Smooth muscle cell of the pulmonary artery (primary cell): ENCODE measurements at places on chromosomes 3 and 15. TPM values are rescaled to one million over a fixed set of nuclear protein-coding genes. Genes with fewer than 3 reads are reported as not detected.

The BFSP2 gene
- total RNA-seq: not detected in 2 replicates

The SPINK8 gene
- not detected in 2 replicates for total RNA-seq

The BTLA gene
- 0.07 and 0.30 TPM in 2 replicates for total RNA-seq

The SPATA12 gene
- total RNA-seq: 0.10 TPM in 1 of 2 replicates, not detected in the other

The CHL1 gene
- total RNA-seq: 0.07 TPM in 1 of 2 replicates, not detected in the other

The CCR2 gene
- total RNA-seq: not detected in 2 replicates

The DAZL gene
- total RNA-seq: not detected in 2 replicates

The ARL13B gene
- 7.1 and 9.5 TPM in 2 replicates for total RNA-seq

The PLSCR5 gene
- not detected in 2 replicates for total RNA-seq
